ENCODE measurements at places on chromosomes 2 and 18. TPM values are rescaled to one million over a fixed set of nuclear protein-coding genes. Genes with fewer than 3 reads are reported as not detected.

DNA sequence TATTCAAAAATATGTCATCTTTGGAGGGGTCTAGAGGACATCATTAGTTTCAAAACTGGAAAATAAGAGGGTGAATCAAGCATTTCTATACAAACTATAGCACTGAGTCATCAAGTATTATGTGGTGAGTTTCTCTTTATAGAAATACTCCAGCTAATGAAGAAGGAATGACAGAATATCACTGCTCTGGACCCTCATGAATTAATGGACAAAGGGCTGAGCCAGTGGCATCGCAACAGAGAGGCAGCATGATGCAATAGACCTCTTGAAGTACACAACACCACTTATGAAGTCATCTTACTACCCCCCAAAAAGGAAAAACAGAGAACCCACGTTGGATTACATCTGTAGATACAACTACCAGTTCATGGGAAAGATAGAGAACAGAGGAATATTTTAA, 27.4 kb upstream of the EIF2AK3 start:
- H3K4me1 ChIP-seq, result no peaks in the 10 kb centered on the region
- no peaks in the 10 kb centered on the region for H3K27me3 ChIP-seq
- peaks cover 4% of the 10 kb centered on the region for H3K36me3 ChIP-seq
- H3K4me3 ChIP-seq, result no peak overlapping the region
- no peak for DNase-seq

GRCh38 chr2:118050386-118050785, 36.5 kb upstream of the CCDC93 start:
- peaks cover 38% of the 10 kb centered on the region for H3K27me3 ChIP-seq
- no peaks in the 10 kb centered on the region for H3K4me1 ChIP-seq
- no peak for DNase-seq

DNA sequence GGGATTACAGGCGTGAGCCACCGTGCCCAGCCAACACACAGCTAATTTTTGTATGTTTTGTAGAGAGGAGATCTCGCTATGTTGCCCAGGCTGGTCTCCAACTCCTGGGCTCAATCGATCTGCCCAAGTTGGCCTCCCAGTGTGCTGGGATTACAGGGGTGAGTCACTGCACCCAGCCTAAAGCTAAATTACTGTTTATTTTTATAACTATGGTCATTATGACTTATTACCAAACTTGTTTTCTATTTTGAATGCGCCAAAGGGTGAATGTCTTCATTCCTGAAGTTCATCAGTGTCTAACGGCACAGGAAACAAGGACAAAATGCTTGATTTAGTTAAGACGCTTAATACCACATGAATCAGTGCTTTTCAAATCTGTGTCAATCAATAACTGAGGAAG, 38.9 kb upstream of the GREB1L start:
- DNase-seq, result no peak
- H3K4me3 ChIP-seq, result no peak overlapping the region
- H3K27ac ChIP-seq, result no peak overlapping the region
- peaks cover 7% of the 10 kb centered on the region for H3K27me3 ChIP-seq
- H3K4me1 ChIP-seq, result no peaks in the 10 kb centered on the region

FOXD4L1 gene
- total RNA-seq, result 0.41 TPM

- no peaks in the 10 kb centered on the region for H3K36me3 ChIP-seq
- no peak overlapping the region for H3K4me3 ChIP-seq
- DNase-seq, result no peak
- H3K4me1 ChIP-seq, result no peaks in the 10 kb centered on the region
- no peak overlapping the region for H3K27ac ChIP-seq
- H3K27me3 ChIP-seq, result no peaks in the 10 kb centered on the region
Measured at GRCh38 chr2:111715987-111716904, 167.7 kb downstream of the ANAPC1 start.

TMEM169 gene
- 2.6 TPM for total RNA-seq

LRPPRC gene
- 85.4 TPM for total RNA-seq

POMC gene
- 7.6 TPM for total RNA-seq

GRCh38 chr2:162073888-162074631, at the start of gene DPP4:
Gene DPP4, minus strand, starts transcription at chr2:162074215. Its CDS starts 234 bp downstream, at chr2:162073981.
- peak; percentile 48 for DNase-seq
- peak within 1 kb of the TSS; percentile 93 for H3K27ac ChIP-seq
- H3K36me3 ChIP-seq, result peaks cover 18% of the 10 kb centered on the region
- peaks cover 49% of the 10 kb centered on the region for H3K4me1 ChIP-seq

- no peaks in the 10 kb centered on the region for H3K27me3 ChIP-seq
- no peak overlapping the region for H3K27ac ChIP-seq
- DNase-seq, result no peak
- H3K4me3 ChIP-seq, result no peak overlapping the region
- no peaks in the 10 kb centered on the region for H3K36me3 ChIP-seq
Measured at GRCh38 chr2:108637304-108637669, 82.0 kb upstream of the RANBP2 start.

DNA sequence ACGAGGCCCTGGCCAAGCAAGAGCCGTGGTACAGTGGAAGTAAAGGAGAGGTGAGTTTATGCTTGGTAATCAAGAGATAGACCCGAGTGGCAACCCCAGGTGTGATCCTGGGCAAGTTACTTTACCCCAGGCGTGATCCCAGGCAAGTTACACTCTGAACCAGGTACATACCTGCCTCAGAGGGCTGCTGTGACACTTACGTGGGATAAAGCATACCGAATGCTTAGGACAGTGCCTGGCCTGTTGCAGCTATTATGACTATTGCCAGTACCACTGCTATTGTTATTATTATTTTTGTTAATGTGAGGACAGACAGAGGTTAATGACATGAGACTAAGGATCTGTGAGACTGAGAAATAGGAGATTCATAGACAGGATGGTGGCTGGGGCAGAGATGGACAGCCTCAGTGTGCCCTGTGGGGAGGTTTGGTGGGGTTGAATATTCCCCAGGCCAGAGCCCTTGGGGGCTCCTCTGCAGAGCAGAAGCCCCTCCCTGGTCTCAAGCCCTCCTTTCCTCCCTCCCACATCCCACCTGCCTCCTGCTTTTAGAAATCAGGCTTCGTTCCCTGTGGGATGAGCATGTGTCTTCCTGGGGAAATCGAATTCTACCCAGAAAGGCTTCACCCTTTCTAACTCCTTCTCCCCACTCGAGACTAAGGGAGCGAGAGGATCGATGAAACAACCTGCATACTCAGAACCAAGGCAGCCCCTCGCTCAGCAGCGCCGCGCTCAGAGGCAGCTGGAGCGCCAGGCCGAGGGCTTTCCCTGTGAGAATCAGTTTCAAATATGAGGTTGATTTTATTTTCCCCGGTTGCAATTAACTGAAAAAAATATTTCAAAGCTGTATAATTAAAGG, 62.0 kb upstream of the SIX3 start:
- H3K36me3 ChIP-seq, result peaks cover 11% of the 10 kb centered on the region
- no peak overlapping the region for H3K4me3 ChIP-seq
- peaks cover 21% of the 10 kb centered on the region for H3K27me3 ChIP-seq
- no peak for DNase-seq
- no peaks in the 10 kb centered on the region for H3K4me1 ChIP-seq

IFIH1 gene
- 24.3 TPM for total RNA-seq

LRRTM4 gene
- total RNA-seq, result not detected

GRCh38 chr2:8191427-8191826, 490.4 kb upstream of the ID2 start:
- no peak for DNase-seq
- H3K27me3 ChIP-seq, result peaks cover 13% of the 10 kb centered on the region
- H3K27ac ChIP-seq, result no peak overlapping the region
- no peaks in the 10 kb centered on the region for H3K36me3 ChIP-seq

GRCh38 chr2:127101756-127102477, 5.0 kb downstream of the BIN1 start:
- H3K36me3 ChIP-seq, result no peaks in the 10 kb centered on the region
- H3K4me3 ChIP-seq, result no peak overlapping the region
- no peaks in the 10 kb centered on the region for H3K4me1 ChIP-seq
- no peaks in the 10 kb centered on the region for H3K27me3 ChIP-seq
- H3K27ac ChIP-seq, result no peak overlapping the region
- no peak for DNase-seq

UBE2F gene
- total RNA-seq, result 35.2 TPM

- no peak for DNase-seq
- H3K27ac ChIP-seq, result peak overlapping the region; percentile 68
- no peak overlapping the region for H3K4me3 ChIP-seq
Measured at GRCh38 chr2:237159006-237159911, 73.6 kb downstream of the COPS8 start.

GRCh38 chr2:120017201-120017600, 4.3 kb downstream of the EPB41L5 start:
- H3K27ac ChIP-seq, result no peak overlapping the region
- no peak overlapping the region for H3K4me3 ChIP-seq
- H3K36me3 ChIP-seq, result peaks cover 4% of the 10 kb centered on the region

- H3K4me3 ChIP-seq, result no peak overlapping the region
- no peak for DNase-seq
- no peaks in the 10 kb centered on the region for H3K4me1 ChIP-seq
- no peaks in the 10 kb centered on the region for H3K36me3 ChIP-seq
Measured at GRCh38 chr18:63005306-63005705, 290.0 kb downstream of the PHLPP1 start.

LAMA1 gene
- total RNA-seq, result not detected

GRCh38 chr2:144461308-144461766, 58.6 kb downstream of the ZEB2 start:
- DNase-seq, result no peak
- H3K27ac ChIP-seq, result no peak overlapping the region
- no peaks in the 10 kb centered on the region for H3K4me1 ChIP-seq
- no peaks in the 10 kb centered on the region for H3K36me3 ChIP-seq
- H3K27me3 ChIP-seq, result no peaks in the 10 kb centered on the region

ATOH8 gene
- not detected for total RNA-seq

GRCh38 chr2:162071001-162071400, 3.0 kb downstream of the DPP4 start:
- H3K36me3 ChIP-seq, result peaks cover 3% of the 10 kb centered on the region
- no peaks in the 10 kb centered on the region for H3K27me3 ChIP-seq
- H3K27ac ChIP-seq, result peak overlapping the region; percentile 55
- no peak for DNase-seq
- peaks cover 64% of the 10 kb centered on the region for H3K4me1 ChIP-seq
- no peak overlapping the region for H3K4me3 ChIP-seq

RAB17 gene
- not detected for total RNA-seq

DNA sequence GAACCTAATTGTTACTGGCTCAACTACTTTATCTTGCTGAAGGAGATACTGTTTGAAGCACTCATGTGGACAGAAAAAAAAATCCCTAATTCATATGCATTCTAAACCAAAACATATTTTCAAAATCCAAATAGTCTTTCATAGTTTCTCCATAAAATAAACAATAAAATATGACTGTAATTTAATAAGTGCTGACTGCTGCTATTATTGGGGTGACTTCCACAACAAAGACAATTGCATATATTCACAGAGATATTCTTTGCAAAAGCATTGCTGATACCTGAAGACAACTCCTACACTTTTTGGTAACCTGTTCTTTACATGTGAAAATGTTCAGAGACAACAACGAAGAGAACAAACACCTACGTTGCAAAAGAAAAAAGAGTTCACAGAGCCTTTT, 73.1 kb upstream of the RPE start:
- no peaks in the 10 kb centered on the region for H3K36me3 ChIP-seq
- no peak overlapping the region for H3K27ac ChIP-seq
- H3K4me1 ChIP-seq, result no peaks in the 10 kb centered on the region
- no peak overlapping the region for H3K4me3 ChIP-seq
- no peak for DNase-seq

DNA sequence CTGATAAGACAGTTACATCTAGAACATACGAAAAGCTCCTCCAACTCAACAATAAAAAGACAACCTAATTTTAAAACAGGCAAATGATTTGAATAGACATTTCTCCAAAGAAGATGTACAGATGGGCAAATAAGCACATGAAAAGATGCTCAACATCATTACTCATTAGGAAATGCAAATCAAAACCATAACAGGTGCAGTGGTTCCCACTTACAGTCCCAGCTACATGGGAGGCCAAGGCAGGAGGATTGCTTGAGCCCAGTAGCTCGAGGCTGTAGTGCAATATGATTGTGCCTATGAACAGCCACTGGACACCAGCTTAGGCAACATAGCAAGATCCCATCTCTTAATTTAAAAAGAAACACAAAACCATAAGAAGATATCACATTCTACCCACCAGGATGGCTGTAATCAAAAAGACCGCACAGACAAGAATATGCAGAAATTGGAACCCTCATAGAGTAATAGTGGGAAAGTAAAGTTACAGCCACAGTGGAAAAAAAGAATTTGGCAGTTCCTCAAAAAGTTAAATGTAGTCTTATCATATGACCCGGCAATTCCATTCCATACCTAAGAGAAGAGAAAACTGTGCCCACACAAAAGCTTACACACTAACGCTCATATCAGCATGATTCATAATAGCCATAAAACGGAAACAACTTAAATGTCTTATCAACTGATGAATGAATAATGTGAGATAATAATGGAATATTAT, 30.5 kb upstream of the ARMC9 start:
- H3K4me3 ChIP-seq, result no peak overlapping the region
- H3K36me3 ChIP-seq, result peaks cover 93% of the 10 kb centered on the region
- no peaks in the 10 kb centered on the region for H3K4me1 ChIP-seq

DNA sequence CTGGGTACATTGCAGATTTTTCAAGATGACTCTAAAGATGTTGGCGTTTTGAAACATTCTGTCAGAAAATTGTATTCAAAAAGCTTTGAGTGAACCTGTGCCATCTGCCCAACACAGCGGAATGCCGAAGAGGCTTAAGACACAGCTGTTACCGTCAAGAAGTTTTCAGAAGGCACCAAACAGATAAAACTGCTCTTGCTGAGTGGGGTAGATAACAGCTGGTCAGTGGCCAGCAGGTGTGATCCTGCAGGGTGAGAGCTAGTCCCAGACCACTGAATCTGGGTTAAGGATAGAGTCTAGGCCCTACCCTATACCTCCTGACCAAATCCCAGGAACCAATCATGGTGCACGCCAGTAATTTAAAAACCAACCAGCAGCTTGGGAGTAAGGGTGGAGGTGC, 60.5 kb upstream of the B3GNT7 start:
- no peak overlapping the region for H3K4me3 ChIP-seq
- no peak for DNase-seq
- H3K27ac ChIP-seq, result no peak overlapping the region
- no peaks in the 10 kb centered on the region for H3K36me3 ChIP-seq
- no peaks in the 10 kb centered on the region for H3K4me1 ChIP-seq

- peaks cover 2% of the 10 kb centered on the region for H3K36me3 ChIP-seq
- H3K27ac ChIP-seq, result no peak overlapping the region
- no peaks in the 10 kb centered on the region for H3K4me1 ChIP-seq
- no peak for DNase-seq
Measured at GRCh38 chr2:15092691-15093090, 460.2 kb downstream of the LRATD1 start.

CUL3 gene
- total RNA-seq, result 96.8 TPM

DNA sequence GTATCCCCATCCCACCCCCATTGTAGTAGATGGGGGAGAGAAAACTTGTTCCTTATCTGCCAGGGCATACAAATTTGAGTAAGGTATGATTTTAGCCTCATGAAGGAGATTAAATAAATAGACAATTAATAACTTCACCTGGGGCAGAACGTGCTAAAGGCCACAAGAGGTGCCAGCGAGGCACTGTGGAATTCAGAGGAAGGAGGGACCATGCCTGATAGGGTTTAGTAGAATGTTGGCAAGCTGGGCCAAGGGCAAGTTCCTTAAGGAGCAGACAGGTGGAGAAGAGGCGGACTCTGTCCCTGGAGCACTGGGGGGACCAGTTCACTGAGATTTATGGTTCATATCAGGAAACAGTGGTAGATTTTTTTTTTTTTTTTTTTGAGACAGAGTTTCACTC, 22.5 kb downstream of the STAMBP start:
- peaks cover 41% of the 10 kb centered on the region for H3K36me3 ChIP-seq
- no peaks in the 10 kb centered on the region for H3K4me1 ChIP-seq

LRP2 gene
- not detected for total RNA-seq

GNLY gene
- total RNA-seq, result 7.3 TPM
